ENCODE measurements at places on chromosomes 4 and X.

DNA sequence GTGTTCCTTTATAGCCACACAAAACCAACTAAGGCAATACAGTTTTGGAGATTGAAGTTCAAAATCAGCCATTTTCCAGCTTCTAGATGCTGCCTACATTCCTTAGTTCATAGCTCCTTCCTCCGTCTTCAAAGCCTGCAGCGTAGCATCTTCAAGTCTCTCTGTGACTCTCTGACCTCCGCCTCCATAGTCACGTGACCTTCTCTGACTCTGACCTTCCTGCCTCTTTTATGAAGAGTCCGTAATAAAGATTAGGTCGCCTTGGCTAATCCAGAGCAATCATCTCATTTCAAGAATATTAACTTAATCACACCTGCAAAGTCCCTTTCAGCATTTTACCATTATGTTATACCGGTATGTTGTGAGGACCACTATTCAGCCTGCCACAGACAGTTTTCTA is 60.4 kb downstream of the ZCCHC12 start:
- DNase-seq: no peak

- no peak for DNase-seq
Observed at GRCh38 chrX:52577464-52578173, 60.8 kb upstream of the XAGE1B start.

- DNase-seq: peak; percentile 52
Observed at GRCh38 chr4:38664706-38665401, 855 bp downstream of the KLF3 start.

DNA sequence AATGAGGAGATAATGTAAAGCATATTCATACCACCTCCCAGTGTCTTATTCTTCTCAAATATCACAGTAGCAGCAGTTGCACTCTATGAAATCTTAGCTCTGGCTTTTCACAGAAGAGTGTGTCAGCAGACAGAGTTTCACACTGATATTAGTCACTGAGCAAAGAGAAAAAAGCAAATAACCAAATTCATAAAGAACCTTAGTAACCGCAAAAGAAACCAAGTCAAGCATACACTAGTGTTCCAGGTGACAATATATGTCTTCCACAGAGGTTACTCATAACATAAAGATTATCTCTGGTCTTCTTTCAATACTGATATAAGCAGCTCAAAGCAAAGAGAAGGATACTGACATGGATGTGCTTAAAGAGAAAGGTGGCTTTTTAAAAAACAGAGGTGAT is 181.7 kb upstream of the EDNRA start:
- DNase-seq: no peak

- DNase-seq: no peak
Observed at GRCh38 chr4:151857368-151857767, 96.6 kb upstream of the GATB start.

DNA sequence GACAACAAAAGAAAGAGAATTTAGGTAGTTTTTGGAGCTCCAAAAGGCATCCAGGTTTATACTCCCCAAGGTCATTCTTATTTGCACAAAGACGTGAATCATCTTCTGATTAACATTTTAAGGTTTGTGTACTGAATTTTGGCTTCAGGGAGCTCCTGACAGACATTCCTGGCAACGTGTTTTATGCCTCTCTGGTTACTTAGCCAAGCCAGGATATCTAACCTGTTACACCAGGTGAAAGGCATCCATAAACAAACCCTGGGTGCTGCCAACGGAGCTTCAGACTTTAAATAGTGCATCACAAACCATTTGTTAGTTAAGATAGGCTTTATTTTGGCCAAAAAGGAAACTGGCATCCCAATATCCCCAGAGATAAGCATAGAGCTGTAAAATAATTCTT is 997.3 kb downstream of the ARAP2 start:
- no peak for DNase-seq

DNA sequence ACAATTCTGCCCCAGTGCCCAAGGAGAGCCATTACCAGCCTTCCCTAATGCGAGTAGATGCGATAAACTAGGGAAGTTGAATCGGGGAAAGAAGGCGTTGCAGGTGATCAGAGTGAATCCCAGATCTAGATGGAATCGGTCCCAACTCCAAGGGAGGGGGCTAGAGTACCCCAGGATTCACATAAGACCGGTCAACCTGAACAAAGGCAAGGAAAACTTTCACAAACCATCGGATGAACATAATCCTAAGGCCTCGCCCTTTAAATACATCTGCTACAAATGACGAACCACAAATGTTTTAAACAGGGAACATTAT is 11.2 kb upstream of the ZCCHC13 start:
- DNase-seq: no peak

DNA sequence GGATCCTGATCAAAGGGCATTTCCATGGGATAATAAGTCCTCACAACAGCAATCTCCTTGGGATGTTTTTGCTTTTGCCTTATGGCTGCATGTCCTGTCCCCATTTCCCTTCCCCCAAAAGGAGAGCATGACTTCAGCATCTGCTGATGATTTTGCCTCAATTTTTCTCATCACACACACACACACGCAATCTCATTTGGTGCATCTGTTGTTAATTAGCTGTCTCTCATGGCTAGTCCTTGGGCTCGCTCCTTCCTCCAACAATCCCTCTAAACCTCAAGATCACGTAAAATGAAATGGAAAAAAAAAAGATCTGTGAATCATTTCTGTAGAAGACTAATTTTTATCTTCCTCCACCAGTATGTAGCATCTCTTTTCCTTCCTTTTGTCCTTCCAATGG is 153.6 kb downstream of the RBMX2 start:
- DNase-seq: no peak

DNA sequence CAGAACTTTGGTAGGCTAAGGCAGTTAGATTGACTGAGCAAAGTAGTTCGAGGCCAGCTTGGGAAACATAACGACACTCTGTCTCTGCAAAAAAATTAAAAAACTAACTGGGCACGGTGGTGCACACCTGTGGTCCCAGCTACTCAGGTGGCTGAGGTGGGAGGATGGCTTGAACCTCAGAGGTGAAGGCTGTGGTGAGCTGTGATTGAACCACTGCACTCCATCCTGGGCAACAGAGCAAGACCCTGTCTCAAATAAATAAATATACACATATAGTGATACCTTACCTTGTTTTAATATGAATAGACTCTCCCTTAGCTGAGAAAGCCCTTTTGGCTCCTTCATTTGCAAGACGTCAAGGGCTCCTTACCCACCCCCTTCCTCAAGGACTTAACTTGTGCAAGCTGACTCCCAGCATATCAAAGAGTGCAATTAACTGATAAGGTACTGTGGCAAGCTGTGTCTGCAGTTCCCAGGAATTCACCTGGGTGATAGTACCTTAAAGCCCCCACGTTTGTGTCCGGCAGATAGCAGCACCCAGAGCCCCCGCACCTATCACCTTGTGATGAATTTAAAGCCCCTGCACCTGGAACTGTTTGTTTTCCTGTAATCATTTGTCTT is 655.6 kb upstream of the GALNTL6 start:
- DNase-seq: no peak

- DNase-seq: no peak
Observed at GRCh38 chr4:35556387-35556786, 687.9 kb downstream of the ARAP2 start.

GRCh38 chrX:1222531-1223241 is 10.2 kb upstream of the CRLF2 start:
- DNase-seq: no peak

GRCh38 chrX:153706799-153707198 is 17.4 kb downstream of the BCAP31 start:
- no peak for DNase-seq

GRCh38 chr4:155768370-155768769 is 9.5 kb downstream of the GUCY1B1 start:
- DNase-seq: no peak

DNA sequence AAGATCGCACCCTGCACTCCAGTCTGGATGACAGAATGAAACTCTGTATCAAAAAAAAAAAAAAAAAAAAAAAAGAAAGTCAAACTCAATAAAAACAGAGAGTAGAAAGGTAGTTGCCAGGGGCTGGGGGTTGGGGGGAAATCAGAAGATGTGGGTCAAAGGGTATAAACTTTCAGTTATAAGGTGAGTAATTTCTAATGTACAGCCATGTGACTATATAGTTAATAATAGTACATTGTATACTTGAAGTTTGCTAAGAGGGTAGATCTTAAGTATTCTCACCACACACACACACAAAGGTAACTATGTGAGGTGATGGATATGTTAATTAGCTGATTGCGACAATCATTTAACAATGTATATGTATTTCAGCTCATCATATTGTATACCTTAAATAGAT is 11.5 kb downstream of the HERC6 start:
- DNase-seq: no peak

GRCh38 chr4:73379946-73380345 is 24.1 kb upstream of the ALB start:
- DNase-seq: no peak

DNA sequence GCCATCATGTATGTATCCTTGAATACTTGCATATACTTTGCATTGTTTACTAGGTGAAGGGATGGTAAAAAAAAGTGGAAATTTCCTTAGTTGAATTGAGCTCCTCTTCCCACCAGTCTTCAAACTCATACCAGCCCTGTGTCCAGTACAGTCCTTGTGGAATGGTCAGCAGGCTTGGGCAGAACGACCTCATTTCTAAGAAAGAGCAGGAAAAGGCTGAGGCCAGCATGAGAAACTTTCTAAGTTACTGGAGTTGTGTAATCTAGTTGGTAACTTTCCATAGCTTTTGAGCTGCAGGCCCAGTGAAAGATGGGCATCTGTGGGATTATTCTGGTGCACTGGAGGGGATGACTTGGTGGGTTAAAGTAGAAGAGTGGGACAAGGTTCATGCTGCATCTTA is 87.6 kb downstream of the DCUN1D4 start:
- DNase-seq: no peak

DNA sequence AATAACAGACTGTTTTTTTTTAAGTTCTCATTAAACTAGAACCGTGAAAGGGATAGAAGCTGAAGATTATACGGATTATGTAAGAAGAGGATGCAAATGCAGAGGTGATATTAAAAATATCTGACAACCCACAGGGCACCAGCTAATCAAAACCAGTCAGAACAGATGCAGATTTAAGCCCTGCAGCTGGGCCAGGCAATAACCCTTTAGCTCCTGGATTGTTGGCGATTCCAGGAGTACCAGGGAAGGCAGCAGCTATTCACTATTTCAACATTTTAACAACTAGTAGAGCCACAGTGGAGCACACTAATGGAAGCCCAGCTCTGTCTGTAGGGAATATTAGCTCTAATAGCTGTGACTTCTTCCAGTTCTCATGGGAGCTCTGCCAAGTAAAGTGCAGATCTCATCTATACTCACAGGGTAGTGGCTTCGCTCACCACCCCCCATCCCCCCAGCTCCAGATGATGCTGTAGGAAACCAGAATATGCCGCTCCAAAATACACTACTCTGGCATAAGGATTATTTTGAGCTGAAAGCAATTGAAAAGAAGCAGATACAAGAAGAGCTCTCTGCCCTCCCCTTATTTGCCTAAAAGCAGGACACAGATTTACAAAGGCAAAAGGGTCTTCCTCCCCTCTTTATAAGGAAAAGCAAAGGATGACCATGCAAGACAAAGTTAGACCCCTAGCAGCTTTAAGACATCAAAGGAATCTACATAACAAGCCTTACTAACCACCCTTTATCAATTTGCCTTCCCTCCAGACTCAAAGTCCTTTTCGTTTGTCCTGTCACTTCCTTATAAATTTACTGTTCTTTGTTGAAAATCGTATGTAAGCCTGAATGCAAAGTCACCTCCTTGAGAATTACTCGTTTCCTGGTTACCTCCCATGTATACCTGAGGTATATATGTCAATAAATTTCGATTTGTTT is 13.7 kb downstream of the SCD5 start:
- DNase-seq: no peak

DNA sequence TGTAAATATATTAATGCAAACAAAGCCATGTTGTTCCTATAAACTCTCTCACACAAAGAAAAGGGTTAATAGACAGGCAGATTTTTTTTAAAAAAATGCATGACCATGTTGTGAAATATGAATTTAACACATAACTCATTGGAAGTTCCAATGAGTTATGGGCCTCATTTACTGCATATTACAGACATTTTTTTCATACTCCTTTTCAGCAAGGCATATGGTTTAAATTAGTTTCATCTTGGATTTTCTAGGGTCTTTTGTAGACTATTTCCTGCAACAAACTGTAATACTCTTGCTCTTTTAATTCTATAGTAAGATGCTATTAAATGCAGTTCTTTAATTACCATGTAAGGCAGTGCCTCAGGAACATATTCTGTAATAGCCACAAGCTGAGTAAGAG is 323.1 kb downstream of the GBA3 start:
- DNase-seq: no peak

DNA sequence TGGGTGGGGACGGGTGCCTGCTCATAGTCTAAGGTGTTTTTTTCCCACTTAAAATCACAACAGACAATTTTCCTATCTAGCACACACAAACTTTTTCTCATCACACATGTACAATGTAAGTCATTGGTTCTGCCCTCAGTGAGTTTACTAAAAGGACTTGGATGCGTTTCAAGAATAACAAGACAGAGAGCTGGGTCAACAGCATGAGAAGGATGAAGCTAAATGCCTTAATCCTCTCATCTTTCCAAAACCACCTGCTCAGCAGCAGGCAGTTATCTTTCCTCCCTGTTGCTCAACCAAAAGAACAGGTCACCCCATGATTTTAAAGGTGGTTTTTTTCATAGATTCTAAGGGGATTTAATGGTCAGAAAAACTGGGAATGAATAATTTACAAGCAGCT is 40.1 kb downstream of the OFD1 start:
- no peak for DNase-seq

GRCh38 chr4:59518005-59518823 is 1681.9 kb upstream of the ADGRL3 start:
- DNase-seq: no peak

DNA sequence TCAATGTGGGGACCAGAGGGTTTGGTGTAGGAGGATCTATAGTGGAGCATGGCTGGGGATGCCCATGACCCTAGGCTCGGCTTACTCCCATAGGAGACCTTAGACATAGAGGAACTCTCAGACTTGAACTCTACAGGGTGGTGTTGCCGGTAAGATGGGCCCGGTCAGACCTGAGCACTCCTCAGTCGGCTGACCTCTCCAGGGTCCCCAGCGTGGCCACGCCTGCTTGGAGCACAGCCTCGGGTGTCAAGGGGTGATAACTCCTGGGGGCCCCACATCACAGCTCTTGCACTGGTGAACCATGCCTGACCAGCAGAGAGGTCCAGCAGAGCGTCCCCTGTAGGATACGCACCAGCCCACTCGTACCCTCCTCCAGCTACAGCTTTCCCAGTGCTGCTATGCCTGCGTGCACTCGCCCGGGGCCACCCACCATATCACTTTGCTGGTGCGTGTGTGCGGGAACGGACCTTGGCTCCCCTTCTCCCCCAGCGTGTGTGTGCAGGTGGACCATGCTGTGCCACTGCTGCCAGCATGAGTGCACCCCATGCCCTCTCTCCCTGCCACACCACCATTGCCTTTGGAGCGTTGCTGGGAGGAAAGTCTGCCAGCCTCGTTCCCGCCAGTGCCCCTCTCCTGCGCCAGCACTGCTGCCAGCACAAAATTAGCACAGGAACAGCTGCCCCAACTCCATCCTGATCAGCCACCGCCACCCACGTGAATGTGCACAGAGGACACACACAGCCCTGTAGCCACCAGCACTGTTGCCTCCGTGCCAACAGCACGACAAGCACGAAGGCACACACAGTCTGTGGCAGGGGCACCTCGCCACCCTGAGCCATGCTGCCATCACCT is 806.6 kb downstream of the GLUD2 start:
- DNase-seq: no peak

- no peak for DNase-seq
Observed at GRCh38 chr4:126182786-126183185, 868.0 kb downstream of the FAT4 start.

All from activated CD4-positive, alpha-beta T cell treated with anti-CD3 and anti-CD28 coated beads, Interleukin-2, amount 50 U/mL, for 1 hour (primary cell).